Skeletal muscle tissue (tissue), 5 donors: ENCODE measurements at places on chromosomes 12 and 14. TPM values are rescaled to one million over a fixed set of nuclear protein-coding genes. Genes with fewer than 3 reads are reported as not detected.

SOAT2 gene
- total RNA-seq = under 0.01 TPM

SETD3 gene
- 112 TPM for total RNA-seq

TMTC3 gene
- 13.6 TPM for total RNA-seq

CDH24 gene
- 1.6 TPM for total RNA-seq

KLC1 gene
- total RNA-seq = 103 TPM

LMO3 gene
- total RNA-seq = 2.6 TPM

SLC6A13 gene
- total RNA-seq = 2.6 TPM

PLEKHD1 gene
- under 0.01 TPM for total RNA-seq

DYNLL1 gene
- 162 TPM for total RNA-seq

ADGRD1 gene
- 7.8 TPM for total RNA-seq
